ENCODE measurements at places on chromosomes 5 and 9.

GRCh38 chr5:80324912-80325311 lies 5.1 kb downstream of the SPZ1 start:
- DNase-seq: no peak

DNA sequence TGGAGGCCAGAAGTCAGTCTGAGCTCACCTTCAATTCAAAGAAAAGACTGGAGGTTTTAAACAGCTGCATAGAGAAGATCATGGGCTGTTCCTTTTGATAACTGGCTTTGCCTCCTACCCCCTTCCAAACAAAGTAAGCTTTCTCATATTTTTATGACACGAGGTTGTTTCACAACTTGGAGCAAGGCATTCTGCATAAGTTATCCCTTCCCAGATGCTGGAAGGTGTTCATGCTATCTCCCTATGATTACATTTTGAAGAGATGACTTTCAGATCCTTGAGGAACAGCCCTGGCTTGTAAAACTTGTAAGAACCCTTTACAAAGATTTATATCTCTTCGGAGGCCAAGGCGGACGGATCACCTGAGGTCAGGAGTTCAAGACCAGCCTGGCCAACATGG lies 571.9 kb upstream of the FTMT start:
- no peak for DNase-seq

DNA sequence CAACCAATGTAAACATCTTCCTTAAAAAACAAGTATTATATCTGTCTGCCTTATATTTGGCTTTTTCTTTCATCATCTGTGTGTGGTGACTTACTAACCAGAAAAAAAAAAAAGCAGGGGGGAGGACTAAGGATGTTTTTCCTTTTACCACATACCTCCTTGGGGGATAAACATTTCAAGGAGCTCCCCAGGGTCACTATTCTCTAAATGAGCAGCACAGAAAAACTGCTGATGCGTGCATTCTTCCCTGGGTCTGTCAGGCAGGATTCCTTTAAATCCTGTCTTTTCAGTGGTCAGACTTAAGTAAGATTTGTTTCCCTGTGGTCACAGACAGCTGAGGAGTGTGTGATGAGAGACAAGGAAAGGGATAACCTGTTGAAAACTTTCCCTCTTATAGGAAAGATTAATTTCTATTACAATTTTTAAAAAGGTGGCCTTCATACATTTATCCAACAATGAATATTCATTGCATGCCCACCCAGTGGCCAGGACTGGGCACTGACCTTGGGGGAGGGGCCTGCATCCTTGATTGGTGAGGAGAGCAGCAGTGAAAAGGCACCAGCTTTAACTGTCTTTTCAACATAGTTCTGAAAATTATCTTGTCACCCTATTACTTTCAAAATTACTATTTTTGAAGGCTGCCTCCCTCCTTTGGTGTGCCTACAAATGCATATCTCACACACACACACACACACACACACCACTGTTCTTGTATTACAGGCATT lies 123.1 kb downstream of the TLE4 start:
- DNase-seq: no peak

GRCh38 chr5:152811988-152812387 lies 406.9 kb upstream of the NMUR2 start:
- no peak for DNase-seq

DNA sequence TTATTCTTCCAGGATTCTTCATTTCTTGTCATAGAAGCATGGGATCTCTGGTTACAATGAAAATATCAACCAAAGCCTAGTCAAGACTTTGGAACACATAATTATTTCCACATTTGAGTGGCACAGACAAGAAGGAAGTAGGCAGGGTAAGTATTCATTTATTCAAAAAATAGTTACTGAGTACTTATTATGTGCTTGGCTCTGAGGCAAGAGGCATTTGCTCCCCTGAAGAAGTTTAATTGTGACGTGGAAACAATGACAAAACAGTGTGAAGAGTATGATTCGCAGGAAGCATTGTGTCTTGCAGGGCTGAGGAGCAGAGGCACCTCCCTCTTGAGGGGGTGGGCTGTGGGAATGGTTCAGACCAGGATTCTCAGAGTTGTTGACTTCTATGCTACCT lies 45.0 kb upstream of the TNFSF15 start:
- no peak for DNase-seq

DNA sequence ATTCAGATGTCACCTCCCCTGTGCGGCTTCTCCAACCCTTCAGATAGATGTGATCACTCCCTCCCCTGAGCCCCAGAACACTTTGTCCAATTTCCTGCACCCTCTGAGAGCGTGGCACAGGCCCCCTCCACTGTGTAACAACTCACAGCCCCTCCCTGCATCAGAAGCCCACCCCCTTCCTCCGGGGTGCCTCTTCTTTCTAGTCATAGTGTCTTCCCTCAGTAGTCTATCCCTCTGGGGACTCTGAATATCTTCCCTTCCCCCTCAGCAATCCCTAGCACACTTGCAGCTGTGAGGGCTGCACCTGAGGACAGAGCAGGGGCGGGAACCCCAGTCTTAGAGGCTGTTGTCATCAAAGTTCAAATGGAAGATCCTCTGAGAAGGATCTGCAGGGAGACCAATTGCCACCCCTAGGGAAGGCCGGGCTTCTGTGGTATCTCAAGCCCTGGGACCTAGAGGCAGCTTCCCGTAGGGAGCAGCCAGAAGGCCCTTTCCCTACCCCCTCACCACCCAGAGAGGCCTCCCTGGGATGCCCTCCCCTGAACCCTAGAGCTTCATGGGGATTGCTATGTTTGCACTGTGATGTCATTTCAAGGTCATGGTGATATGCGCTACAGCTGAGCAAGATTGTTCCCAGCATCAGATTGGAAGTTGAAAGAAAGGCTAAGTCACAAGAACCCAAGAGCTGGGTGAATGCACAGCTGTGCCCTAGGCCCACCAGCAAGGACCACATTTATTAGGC lies 70.7 kb downstream of the THBS4 start:
- DNase-seq: no peak

- no peak for DNase-seq
Measured at GRCh38 chr5:66234241-66234640, 90.1 kb downstream of the SREK1 start.
